Tibial nerve (tissue), 4 donors: ENCODE measurements at places on chromosomes 13 and 19. TPM values are rescaled to one million over a fixed set of nuclear protein-coding genes. Genes with fewer than 3 reads are reported as not detected.
A peak's percentile ranks its signal among the peaks of the same experiment; 100 is the strongest.

DNA sequence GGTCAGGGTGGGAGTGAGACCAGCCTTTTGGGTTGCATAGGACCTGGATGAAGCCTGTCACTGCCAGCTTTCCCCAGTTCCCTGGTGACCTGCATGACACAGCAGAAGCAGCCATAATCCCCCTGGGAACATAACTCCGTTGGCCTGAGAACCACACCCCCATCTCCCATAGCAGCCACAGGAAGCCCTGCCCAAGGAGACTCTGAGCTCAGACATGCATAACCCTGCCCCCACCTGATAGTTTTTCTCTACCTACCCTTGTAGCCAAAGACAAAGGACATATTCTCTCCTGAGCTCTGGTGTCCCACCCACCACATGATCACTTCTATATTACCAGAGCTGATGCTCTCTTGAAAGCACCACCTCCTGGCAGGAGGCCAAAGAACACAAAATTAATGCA, 413.5 kb upstream of the HTR2A start:
- H3K27me3 ChIP-seq = no peaks in the 10 kb centered on the region
- no peaks in the 10 kb centered on the region for H3K4me1 ChIP-seq
- no peaks in the 10 kb centered on the region for H3K36me3 ChIP-seq

DNA sequence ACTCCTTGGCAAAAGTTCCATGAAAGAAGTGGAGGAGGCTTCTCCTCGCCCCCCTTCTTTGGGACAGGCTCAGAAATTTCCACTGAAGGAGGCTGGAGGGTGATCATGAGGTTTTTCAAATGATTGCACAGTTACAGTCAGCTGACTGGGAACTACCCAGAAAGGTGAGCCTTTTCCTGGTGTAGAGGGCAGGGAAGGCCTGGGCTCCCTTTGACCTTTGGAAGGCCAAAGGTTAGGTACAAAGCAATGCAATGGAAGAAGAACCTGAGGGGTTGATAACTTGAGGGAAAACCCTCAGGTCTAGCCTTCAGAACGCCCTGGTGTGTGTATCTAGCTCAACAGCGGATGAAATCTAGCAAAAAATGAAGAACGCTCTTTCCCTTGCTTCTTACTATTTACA, 50.1 kb upstream of the SLC15A1 start:
- H3K4me1 ChIP-seq = no peaks in the 10 kb centered on the region
- peaks cover 8% of the 10 kb centered on the region for H3K36me3 ChIP-seq
- no peak overlapping the region for H3K4me3 ChIP-seq

DNA sequence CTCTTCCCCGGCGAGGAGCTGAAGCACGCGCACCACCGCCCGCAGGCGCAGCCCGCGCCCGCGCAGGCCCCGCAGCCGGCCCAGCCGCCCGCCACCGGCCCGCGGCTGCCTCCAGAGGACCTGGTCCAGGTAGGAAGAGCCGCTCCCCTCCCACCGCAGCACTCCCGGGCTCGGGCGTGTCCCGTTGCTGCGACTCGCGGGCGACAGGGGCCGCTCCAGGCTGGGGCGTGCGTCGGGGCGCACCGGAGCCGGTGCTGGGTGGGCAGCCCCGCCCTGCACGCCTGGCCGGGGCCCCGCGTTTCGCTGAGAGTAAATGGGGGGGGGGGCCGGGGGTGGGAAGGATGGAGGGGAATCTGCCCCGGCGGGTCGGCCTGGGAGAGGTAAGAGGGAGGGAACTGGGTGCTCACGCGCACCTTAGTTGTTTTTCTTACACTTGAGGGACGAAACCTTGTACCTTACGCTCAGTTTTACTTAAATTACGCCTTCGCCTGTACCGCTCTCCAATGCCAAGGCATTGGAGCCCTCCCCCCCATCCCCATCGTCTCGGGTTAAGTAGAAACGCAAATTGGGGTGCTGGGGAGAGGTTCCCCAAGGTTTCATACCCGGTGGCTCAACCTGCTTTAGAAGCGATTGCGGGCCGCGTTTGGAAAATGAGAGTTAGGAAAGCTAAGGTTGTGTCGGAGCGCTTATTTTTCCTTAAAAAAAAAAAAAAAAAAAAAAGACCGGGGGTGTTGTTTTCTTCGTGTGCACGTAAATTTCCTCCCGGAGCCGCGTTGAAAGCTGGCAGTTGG, 850 bp downstream of the KLF5 start:
- DNase-seq = no peak
- no peaks in the 10 kb centered on the region for H3K36me3 ChIP-seq
- peak overlapping the region; percentile 80 for H3K27ac ChIP-seq
- peak overlapping the region; percentile 52 for H3K4me3 ChIP-seq
- H3K4me1 ChIP-seq = no peaks in the 10 kb centered on the region

- no peak for DNase-seq
- no peaks in the 10 kb centered on the region for H3K27me3 ChIP-seq
- H3K4me3 ChIP-seq = no peak overlapping the region
- H3K36me3 ChIP-seq = no peaks in the 10 kb centered on the region
- no peaks in the 10 kb centered on the region for H3K4me1 ChIP-seq
These were observed 177.3 kb downstream of the DNAJC15 start for GRCh38 chr13:43200736-43201135.

DNA sequence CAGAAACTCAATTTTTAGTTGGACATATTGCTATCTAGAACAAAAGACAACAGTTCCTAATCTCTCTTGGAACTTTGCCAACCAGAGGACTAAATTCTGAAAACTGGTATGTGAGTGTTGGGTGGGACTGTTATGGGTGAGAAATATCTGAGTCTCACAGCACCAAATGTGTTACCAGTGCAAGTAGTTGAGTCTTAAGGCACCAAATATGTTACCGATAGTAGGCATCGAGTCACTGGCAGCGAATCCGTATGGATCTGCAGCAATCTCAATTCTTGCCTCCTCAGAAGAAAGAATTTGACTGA, 575.2 kb downstream of the DACH1 start:
- H3K4me1 ChIP-seq = peaks cover 7% of the 10 kb centered on the region
- H3K36me3 ChIP-seq = no peaks in the 10 kb centered on the region
- DNase-seq = no peak
- H3K27ac ChIP-seq = no peak overlapping the region

HIPK4 gene
- 0.39 TPM for total RNA-seq

PODNL1 gene
- total RNA-seq = 20.8 TPM

FBXW9 gene
- 1.2 TPM for total RNA-seq
